ENCODE measurements at places on chromosomes 11 and 22.

GRCh38 chr11:109697140-109697843 is 275.3 kb downstream of the C11orf87 start:
- H3K4me1 ChIP-seq, result no peaks in the 10 kb centered on the region
- no peak overlapping the region for H3K27ac ChIP-seq
- H3K36me3 ChIP-seq, result no peaks in the 10 kb centered on the region

- H3K27ac ChIP-seq, result no peak overlapping the region
- no peaks in the 10 kb centered on the region for H3K36me3 ChIP-seq
- DNase-seq, result no peak
- no peaks in the 10 kb centered on the region for H3K4me1 ChIP-seq
Measured at GRCh38 chr11:86885311-86885710, 69.9 kb downstream of the FZD4 start.

DNA sequence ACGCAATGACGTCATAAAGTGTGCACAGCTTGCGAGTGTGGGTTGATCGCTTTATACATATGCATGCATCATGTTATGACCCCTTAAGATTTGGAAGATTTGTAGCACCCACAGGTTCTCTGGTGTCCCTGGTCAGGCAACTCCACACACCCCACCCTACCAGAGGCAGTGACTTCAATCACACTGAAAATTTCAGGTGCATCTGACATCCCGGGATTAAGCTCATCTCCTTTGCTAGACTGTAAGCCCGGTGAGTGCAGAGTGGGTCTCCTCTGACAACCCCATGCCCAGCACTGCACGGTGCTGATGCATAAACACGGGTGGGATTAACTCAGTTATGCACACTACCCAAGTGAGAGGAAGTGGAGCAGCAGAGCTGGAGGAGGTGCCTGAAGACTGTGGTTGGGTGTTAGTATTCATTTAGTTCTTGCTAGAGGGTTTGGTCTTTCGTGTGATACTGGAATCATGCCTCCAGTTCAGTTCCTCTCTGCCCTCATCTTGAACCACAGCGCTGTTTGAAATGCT is 6.5 kb downstream of the ARSA start:
- peak overlapping the region; percentile 71 for H3K4me3 ChIP-seq
- peaks cover 35% of the 10 kb centered on the region for H3K4me1 ChIP-seq
- H3K27ac ChIP-seq, result peak overlapping the region; percentile 33
- peak; percentile 77 for DNase-seq
- peaks cover 11% of the 10 kb centered on the region for H3K36me3 ChIP-seq

DNA sequence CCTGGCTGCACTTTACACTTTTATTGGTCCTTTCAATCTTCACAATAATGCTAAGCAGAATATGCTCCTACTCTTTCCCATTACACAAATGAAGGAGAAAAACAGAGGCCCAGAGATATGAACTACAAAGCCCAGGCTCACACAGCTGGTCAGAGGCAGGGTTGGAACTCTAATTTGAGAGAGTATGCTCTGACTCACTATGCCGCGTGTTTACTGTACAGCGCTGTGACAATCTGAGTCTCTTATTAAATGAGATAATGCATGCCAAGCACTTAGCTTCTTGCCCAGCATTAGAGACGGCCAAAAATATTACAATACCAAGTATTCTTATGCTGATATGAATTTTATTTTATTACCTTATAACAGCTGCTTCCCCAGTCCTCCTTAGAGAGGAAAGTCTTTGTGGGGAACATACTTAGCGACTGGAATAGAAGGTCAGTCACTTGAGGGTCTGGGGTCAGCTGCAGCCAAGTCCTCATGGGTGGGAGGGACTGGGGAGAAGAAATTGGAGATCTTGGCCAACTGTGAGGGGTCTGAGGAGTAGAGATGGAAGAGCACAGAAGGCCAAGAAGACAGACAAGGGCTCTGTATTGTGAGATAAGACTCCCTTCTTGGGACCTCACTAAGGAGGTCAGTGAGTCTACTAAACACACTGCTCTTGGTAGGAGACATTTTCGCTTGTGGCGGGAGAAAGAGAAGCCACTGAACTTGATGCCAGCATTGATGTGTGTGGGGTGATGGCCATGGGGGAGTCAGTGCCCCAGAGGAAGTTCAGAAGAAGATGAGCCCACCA is 150.8 kb upstream of the TIMP3 start:
- H3K4me1 ChIP-seq, result peaks cover 16% of the 10 kb centered on the region
- H3K4me3 ChIP-seq, result no peak overlapping the region
- H3K27me3 ChIP-seq, result no peaks in the 10 kb centered on the region
- no peaks in the 10 kb centered on the region for H3K36me3 ChIP-seq
- H3K27ac ChIP-seq, result no peak overlapping the region

All from common myeloid progenitor, CD34-positive (primary cell).